ENCODE measurements at places on chromosomes 3 and 15.

GRCh38 chr15:74785194-74786032, 3.5 kb downstream of the CSK start:
- ATAC-seq: no peak

GRCh38 chr15:101014921-101015841, 96.0 kb downstream of the LRRK1 start:
- peak; percentile 72 for ATAC-seq

DNA sequence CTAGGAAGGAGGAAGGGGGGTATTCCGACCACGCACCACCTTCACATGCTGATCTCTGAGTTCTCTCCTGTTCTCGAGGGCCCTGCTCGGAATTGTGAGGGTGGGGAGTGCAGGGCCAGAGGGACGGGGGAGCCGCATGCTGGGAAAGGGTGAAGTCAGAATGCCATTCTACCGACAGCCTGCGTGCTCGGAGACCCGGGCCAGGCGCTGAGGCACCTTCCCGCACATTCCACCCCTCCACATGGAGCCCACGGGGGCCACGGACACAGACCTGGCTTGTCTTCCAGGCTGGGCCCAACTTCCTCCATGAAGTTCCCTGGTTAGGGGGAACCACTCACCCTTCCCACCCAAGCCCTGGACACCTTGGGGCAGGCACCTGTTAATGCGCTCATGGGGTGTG, 28.7 kb upstream of the PIGZ start:
- no peak for ATAC-seq

DNA sequence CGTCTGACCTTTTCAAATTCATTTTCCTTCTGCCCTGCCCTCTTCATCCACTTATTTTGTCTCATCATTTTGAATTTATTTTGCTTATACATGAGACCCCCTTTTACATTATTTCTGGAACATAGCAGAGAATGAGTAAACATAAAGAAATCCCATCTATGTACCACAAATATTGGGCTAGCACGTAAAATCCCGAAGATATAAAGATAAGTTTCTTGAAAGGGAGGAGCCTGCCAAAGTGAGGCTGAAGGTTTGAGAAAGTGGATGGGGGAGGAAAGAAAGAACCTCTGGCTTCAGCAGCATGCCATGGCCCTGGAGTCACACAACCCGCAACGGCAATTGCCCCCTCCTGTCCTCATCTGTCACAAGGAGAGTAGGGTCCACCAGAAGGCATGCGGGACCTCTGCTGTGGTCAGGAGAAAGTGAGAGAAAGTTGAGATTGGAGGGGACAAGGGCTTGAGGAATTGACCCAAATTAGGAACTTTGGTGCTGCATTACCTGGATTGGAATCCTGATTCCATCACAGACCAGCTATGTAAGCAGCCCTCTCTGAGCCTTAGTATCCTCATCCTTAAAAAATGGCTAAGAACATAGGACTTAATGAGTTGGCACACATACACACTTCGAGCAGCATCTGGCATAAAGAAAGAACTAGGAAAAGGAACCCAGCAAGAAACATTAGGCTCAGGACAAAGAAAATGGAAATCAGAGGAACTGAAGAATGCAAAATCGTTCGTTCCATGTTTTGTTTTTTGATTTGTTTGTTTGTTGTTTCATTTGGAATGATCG, 53.7 kb upstream of the GYG1 start:
- ATAC-seq: no peak

DNA sequence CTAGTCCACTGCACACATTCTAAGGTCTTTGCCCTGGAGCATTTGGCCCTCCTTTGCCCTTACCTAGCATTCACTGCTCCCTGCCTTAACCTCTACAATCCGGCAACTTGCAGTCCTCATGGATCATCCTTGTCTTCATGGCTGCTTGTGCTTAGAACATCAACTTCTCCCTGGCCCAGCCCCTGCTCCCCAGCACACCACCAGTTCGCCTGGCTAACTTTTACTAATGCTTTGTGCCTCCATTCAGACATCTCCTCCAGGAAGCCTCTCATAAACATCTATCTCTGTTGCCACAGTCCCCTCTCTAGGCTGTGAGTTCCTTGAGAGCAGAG, 57.1 kb downstream of the AAGAB start:
- no peak for ATAC-seq

DNA sequence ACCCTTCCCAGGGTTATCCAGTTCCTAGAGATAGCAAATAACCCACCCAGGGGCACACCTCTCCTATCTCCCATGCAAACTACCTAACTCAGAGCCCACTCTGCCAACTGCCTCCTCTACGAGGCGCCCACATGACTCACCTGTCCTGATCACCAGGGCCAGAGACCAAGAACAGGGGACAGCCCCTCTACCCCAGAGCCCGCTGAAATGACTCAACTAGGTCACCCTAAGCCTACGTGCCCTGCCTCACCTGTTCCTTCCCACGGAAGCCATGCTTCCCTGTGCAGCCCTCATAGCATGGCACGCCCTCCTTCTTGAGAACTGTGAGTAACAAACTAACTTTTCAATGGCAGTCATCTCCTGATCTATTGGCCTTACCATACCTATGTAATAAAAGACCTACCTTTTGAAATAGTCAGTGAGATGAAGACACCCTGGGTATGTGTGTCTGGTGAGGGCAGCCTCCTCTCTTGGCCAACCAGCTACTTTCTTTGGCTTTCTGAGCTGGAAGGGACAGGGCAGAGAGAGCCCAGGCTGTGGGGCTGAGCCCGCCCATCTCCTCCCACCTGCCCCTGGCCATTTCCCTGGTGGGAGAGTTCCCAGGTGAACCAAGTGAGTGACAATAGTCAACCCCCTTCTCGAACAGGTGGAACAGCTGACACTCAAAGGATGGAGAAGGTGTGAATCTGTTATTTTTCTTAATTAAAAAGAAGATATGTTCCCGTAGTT, 25.5 kb upstream of the PRR23E start:
- no peak for ATAC-seq

- ATAC-seq: no peak
Observed at GRCh38 chr3:127536830-127537812, 53.4 kb downstream of the TPRA1 start.

All from gastroesophageal sphincter (tissue), 4 donors.